Activated CD4-positive, alpha-beta T cell treated with anti-CD3 and anti-CD28 coated beads, Interleukin-2, amount 50 U/mL, for 16 hours (primary cell): ENCODE measurements at places on chromosomes 4 and X.

DNA sequence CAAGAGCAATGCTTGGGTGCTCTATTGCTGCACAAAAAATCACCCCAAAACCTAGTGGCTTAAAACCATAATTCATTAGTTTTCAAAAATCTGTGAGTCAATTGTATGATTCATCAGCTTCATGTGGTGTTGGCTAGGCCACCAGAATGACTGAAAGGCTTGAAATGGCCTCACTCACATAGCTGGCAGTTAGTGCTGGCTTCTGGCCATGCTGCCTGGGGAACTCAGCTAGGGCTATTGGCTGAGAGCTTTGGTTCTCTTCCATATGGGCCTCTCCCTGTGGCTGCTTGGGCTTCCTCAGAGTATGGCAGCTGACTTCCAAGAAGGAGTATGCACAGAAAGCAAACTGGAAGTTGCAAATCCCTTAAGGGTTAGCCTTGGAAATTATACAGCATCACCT, 3.1 kb upstream of the MTMR1 start:
- DNase-seq, result no peak

GRCh38 chr4:8593264-8594096, 915 bp downstream of the CPZ start:
- DNase-seq, result no peak

DNA sequence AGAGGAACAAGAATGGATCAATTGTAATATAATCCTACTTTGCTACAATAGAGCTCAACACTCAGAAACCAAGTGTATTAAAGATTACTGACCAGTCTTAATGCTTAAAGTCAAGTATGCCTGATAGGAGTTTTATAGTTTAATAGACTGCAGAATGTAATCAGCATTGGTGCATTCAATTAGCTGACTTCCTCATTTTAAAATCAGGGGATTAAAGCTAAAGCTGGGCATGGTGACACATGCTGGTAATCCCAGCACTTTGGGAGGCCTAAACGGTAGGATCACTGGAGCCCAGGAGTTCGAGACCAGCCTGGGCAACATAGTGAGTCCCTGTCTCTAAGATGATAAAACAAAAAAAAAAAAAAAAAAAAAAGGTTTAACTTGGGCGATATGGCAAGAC, 10.8 kb downstream of the HNRNPDL start:
- no peak for DNase-seq

- DNase-seq, result no peak
Observed at GRCh38 chr4:145984563-145984962, 45.9 kb upstream of the ZNF827 start.

DNA sequence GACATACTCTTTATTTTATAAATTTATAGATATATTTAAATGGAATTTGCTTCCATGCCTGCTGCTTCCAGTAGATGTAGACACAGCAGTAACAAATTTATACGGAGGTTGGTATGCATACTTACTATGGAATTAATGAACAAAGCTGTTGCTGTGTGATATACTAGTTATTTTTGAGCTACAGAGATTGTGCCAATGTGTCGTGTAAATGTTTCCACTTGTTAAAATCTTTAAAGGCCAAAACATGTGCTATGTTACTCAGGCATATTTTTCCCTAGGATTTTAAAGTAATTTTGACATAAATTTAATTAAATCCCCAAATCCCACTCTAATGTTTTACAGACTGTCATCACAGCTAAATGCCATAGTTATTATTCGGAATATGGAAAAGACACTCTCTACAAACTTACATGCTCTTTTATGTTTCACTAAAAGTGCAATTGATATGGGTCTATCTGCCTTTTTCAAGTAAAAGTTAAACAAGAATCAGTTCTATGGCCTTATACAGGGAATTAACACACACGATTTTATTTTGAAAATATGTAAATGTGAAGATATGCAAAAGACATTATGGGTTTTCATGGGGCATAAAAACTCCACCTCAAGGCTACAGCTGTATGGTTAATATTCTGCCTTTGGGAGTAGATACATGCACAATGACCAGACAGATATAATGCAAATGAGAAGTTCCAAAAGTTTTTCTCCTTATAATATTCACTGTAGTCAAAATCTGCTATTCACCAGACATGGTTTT, 256.8 kb downstream of the FSTL5 start:
- DNase-seq, result no peak

- no peak for DNase-seq
Observed at GRCh38 chr4:139607502-139608060, 51.6 kb upstream of the SETD7 start.

GRCh38 chr4:139214039-139214534, 37.1 kb upstream of the ELF2 start:
- no peak for DNase-seq

GRCh38 chrX:95382799-95383198, 1301.8 kb upstream of the DIAPH2 start:
- no peak for DNase-seq

- DNase-seq, result peak; percentile 5
Observed at GRCh38 chrX:94058728-94059382, 384.8 kb downstream of the FAM133A start.

- no peak for DNase-seq
Observed at GRCh38 chr4:14345356-14345775, 656.9 kb upstream of the CPEB2 start.

DNA sequence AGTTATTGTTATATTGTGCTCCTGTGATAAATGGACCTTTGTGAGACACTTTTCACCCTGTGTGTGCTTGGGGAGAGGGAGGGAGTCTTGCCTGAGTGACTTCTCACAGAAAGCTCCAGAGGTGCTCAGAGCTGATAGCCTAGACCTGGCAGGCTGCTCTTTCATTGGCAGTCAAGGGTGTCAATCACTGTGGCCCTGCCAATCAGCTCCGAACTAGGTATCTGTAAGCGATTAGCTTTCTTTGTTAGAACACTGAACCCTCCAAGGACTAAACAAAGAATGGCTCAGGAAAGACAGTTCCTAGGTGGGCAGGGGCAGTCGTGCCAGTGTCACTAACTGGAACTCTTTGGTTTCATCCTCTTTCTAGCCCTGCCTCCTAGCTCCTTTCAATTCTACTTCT, 2.7 kb upstream of the NALF2 start:
- DNase-seq, result no peak

DNA sequence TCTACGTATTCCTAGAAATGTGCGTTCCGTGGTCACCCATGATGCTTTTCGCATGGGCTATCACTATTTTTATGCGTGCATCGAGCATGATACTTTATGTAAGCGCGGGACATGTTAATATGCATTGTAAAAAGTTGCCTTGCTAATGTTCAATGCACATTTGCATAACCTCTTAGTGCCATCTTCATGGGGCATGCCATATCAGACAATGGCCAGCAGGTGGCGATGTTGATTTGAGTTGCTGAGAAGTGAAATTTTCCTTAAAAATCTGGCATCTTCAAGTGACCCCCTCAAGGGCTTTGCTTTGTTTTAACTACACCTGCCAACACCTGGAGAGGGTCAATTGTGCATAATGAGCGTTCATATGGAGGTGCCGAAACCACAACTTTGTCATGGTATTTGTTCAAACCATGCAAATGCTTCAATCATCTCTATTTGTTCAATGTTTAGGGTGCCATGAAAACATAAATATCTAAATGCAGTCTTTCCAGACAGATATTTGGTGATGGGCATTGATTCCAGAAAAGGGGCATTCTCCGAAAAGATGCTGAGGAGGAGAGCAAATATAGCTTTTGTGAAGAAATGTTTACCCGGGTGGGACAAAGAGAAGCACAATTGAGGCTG, 833.9 kb upstream of the PRKX start:
- peak; percentile 45 for DNase-seq

DNA sequence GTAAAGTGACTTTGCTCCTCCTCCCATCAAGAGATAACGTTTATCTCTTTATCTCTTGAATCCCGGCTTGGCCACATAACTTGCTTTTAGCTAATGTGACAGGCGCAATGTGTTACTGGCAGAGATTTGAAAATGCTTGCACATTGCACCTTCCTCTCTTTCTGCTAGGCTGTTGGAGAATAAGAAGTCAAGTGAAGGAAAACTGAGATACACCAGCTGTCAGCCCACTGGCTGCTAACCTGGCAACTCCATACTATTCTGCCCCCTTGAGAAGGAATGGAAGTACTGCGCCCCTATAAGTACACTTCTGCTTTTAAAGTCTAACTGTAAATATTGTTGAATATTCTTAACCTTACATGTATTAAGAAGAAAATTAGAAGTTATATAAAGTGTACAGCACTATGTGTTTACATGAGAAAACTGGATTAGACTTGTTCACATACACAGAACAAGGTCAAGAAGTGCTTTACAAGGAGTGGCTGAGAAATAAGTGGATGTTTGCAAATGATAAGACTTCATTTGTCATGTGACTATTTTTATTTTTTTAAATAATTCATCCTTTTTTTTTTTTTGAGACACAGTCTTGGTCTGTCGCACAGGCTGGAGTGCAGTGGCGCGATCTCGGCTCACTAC, 424.5 kb upstream of the CTSO start:
- peak; percentile 5 for DNase-seq

DNA sequence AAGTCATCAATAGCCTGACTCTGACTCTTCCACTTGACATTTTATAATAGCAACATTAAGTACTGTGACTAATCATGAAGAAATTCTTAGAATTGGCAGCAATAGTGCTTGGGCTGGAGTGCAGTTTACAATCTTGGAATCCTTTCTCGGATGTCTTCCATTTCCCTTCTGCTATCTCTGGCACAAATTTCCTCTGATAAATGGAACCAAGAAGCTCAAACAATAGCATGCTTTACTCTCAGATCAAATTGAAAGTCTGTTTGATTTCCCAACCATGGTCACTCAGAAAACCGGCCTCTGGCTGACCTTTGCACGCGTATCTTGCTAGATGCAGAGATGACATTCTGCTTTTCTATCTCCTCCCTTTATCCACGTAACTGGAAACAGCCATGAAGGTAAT, 99.0 kb upstream of the SPANXC start:
- DNase-seq, result no peak

- DNase-seq, result no peak
Observed at GRCh38 chr4:25624616-25625015, 31.0 kb upstream of the SLC34A2 start.

DNA sequence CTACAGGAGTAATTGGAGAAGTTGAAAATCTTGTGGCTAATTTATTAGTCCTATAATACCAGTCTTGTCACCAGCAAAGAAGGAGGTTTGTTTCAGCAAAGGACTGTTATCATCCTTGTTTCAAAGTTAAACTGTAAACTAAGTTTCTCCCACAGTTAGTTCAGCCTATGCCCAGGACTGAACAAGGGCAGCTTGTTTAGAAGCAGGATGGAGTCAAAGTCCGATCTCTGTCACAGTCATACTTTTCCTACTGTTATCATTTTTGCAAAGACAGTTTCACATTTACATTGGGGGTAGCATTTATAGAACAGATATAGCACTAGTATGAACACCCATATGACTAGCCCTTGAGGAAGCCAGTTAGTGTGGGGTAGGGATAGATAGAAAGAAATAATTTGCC, 46.4 kb downstream of the AKAP4 start:
- DNase-seq, result no peak

GRCh38 chr4:2256781-2257191, 5.1 kb downstream of the MXD4 start:
- DNase-seq, result no peak
